ENCODE measurements at places on chromosomes 3 and 15.

DNA sequence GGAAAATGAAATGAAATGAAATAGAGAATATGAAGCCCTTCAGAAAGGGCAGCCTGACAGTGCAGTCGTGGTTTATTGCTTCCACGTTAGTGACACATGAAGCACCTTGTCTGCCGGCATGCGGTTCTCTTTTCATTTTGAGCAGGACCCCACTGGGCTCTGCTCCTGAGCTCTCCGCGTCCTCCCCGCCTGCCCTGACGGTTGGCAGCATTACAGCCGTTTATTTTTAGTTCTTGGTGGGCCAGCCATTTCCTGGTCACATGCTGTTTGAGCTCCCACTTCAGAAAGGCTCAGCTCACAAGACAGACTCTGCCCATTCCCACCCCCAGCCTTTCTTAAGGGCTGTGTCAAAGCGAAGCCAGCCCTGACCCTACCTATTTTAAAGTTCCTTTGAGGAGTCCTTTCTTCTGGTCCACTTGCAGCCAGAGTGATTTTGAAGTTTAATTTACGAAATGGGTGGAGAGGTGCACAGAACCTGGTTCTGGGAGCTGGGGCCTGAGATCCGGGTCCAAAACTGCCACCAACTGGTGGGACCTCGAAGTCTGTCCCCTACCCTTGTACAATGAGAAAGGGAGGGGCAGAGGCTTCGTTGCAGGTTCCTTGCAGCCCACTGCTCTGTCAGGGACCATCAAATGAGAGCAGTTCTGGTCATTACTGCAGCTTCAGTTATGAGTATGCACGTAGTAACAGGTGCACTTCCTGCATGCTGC, 60.1 kb downstream of the MGLL start:
- DNase-seq, result no peak

DNA sequence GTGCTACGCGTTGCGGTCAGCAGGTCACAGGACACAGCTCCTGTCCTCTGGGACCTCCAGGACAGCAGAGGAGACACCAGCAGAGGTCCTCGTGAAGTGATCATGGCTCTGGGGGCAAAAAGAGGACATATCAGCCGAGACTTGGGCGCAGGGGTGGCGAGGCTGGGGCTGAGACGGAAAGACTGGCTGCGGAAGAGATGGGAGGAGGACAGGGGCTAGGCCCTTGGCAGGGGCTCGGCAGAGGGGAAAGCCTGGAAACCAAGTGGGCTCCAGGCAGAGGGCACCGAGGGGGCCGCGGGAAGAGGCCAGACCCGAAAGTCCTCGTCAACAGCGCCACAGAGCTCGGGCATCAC, 4.9 kb upstream of the CFAP100 start:
- no peak for DNase-seq

DNA sequence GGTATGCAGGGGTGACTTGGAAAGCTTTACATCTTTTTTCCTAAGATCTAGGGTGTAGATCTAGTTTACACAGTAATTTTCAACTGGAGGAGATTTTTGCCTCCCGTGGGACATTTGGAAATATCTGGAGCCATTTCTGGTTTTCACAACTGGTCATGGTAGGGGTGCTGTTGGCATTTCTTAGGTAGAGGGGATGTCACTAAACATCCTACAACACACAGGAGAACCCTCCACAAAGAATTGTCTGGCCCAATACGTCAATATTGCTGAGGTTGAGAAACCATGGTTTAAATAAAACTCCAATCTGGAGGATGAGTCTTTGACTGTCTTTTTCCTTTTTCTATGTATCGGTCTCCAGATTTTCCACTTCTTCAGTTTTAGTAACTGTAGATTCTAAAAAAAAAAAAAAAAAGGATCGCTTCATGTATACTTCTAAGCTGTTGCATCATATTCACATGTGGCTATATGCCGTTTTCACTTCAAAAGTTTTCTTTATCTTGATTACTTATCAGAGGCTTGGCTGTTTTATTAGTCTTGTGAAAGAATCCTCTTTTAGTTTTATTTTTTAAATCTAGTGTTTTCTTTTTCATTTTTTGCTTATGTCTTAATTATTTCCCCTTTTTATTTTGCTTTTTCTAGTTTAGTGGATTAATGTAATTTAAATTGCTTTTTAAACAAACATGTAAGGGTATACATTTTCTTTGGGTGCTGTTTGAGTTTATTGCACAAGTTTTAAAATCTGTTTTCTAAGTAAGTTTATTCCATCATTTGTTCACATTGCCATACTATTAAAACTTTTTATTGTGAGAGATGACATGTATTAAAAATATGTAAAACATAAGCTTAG, 21.2 kb downstream of the UBE2Q2 start:
- no peak for DNase-seq

DNA sequence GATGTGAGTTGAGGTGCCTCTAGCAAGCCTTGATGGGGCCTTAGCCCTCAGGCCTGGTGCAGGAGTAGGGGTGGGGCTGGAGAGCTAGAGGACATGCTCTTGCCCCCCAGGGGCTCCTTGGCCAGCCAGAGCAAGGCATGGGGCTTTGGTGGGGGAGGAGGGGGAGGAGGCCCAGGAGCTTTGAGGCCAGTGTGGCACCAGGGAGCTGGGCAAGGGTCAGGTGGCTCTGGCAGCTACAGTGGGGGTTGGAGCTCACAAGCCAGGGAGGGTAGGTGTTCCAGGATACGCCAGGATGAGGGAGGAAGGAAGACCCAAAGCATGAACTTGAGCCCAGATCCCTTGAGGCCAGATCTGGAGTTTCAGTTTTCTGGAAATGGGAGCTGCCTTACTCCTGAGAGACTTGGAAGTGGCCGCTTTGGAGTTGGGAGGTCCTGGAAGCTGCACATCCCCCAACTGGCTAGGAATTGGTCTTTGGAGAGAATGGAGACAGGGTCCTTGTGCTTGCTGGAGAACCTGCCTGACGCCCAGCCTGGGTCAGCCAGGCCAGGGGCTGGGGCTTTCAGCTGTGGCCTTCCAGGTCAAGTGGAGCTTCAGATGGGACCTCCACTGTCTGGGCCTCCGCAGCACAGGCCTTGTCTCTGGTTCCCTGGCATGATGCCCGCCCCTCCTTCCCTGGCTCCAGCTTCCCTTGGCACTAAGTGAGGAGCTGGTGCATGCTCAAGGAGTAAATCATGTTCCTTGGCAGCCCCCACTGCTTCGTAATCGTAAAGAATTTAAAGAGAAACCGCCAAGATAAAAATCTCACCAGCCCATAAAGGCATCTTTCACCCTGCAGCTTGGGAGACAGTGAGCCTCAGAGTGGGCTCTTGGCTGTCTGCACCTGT, 8.7 kb downstream of the SEMA3F start:
- no peak for DNase-seq

- no peak for DNase-seq
Measured at GRCh38 chr15:58962136-58962535, 25.3 kb upstream of the RNF111 start.

DNA sequence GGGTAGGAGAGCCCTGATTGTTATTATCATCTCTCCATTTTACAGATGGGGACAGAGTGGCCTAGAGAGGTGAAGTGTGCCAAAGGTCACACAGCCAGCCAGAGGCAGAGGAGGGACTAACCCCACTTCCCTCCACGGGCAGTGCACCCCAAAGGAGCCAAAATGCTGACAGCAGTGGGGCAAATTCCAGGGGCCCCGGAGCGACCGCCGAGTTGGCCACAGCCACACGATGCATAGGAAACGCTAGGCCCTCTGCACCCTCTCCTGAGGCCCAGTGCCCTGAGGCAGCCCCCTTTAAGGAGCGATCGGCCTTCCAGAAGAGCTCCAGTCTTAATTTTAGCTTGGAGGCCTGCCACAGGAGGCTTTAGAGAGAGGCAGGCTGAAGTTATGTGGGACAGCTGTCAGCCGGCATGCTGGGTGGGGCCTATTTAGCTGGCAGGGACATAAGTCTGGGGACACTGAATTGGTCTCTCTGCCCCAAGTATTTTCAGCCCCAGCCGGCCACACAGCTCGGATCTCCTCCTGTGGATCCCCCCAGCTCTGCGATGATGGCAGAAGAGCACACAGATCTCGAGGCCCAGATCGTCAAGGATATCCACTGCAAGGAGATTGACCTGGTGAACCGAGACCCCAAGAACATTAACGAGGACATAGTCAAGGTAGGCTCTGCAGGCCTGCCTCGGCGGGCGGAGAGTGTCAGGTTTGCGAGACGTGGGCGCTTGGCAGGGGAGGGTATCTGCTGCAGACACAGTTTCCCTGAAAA, at the start of gene CAV3:
CAV3 (plus strand) TSS at position 471 of the 763 bp plus-strand sequence; CDS start at position 546, 75 bp downstream.
- no peak for DNase-seq

DNA sequence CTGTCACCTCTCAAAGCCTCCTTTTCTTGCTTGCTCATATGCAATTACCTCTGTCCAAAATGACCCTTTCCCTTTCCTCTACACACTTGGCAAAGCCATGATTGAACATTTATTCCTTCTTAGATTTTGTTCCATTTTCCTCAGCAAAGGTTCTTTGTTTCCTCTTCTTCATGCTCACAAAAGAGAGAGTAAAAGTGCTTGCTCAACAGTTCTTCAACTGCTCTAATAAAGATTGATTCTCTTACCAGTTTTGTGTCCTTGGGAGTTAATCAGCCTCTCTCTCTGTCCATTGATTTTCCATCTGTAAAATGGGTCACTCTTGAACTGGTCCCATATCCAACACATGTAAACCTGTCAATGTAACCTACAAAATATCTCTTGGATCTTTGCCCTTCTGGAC, 186.4 kb downstream of the WNT5A start:
- DNase-seq, result no peak

GRCh38 chr3:40914475-40914874, 284.8 kb upstream of the CTNNB1 start:
- no peak for DNase-seq

DNA sequence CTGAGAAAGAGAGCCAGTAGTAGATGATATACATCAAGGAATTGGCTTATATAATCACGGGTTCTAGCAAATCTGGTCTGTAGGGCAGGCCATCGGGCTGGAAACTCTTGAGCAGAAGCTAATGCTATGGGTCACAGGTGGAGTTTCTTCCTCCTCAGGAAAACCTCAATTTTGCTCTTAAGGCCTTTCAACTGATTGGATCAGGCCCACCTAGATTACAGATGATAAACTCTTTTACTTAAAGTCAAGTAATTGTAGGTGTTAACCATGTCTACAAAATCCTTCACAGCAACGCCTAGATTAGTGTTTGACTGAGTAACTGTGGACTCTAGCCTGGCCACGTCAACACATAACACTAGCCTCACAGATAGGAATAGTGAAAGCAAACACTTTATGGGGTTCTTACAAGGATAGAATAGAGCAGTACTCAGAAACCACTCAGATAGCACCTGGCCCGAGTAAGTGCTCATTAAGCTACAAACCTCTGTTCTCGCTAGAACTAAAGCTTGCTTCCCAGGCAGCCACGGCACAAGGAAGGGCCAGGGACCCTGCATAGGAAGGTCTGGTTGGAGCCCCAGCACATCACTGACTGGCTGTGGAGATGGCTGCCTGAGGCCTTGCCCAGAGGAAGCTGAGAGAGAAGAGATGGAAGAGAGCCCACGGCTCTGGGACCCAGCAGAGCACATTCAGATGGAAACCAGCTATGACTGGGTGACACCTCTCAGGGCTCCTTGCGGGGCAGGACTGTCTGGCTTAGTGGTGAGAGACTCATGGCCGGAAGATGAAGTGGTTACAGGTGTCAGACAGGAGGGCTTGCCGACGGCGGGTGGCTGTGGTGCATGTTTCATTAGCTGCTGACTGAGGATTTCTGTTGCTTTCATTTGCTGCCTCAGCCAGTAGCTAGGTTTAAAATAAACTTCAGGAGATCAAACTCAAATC, 202.5 kb upstream of the TLE3 start:
- DNase-seq, result peak; percentile 63

GRCh38 chr3:132220986-132221385, 96.2 kb upstream of the ACP3 start:
- no peak for DNase-seq

DNA sequence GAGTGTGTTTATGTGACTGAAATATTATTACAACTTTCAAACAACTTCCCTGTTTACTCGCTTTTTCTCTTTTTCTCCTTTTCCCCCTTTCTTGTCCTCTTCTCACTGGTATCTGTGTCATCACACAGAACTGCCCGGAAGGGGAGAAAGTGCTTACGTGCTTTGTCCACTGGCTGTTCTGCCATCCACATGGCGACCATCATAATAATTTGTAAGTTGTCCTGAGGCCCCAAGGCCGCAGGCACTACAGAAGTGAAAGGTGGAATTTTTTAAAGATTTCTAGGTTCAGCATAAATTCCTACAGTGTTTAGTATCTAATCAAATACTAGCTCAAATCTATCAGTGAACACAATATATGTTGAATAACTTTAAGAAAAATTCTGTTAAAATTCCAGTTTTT, 26.7 kb upstream of the ABHD10 start:
- DNase-seq, result no peak

DNA sequence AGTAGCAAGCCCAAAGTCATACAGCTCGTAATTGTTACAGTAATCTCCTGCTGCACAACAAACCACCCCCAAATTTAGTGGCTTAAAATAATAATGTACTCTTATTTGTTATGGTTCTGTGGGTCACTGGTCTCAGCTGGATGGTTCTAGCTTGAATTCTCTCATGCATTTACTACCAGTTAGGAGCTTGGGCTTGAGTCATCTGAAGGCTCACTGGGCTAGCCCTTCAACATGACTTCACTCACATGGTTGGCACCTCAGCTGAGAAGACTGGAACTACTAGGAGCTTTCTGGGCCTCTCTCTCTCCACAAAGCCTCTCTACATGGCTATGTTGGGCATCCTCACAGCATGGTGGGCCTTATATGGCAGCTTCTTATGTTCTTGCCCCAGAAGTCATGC, 12.5 kb downstream of the PCOLCE2 start:
- no peak for DNase-seq

GRCh38 chr3:23640471-23641146, 165.1 kb upstream of the UBE2E1 start:
- no peak for DNase-seq

GRCh38 chr3:166519443-166519842, 682.2 kb upstream of the BCHE start:
- no peak for DNase-seq

- DNase-seq, result no peak
Measured at GRCh38 chr3:140061211-140061610, 126.2 kb downstream of the CLSTN2 start.

DNA sequence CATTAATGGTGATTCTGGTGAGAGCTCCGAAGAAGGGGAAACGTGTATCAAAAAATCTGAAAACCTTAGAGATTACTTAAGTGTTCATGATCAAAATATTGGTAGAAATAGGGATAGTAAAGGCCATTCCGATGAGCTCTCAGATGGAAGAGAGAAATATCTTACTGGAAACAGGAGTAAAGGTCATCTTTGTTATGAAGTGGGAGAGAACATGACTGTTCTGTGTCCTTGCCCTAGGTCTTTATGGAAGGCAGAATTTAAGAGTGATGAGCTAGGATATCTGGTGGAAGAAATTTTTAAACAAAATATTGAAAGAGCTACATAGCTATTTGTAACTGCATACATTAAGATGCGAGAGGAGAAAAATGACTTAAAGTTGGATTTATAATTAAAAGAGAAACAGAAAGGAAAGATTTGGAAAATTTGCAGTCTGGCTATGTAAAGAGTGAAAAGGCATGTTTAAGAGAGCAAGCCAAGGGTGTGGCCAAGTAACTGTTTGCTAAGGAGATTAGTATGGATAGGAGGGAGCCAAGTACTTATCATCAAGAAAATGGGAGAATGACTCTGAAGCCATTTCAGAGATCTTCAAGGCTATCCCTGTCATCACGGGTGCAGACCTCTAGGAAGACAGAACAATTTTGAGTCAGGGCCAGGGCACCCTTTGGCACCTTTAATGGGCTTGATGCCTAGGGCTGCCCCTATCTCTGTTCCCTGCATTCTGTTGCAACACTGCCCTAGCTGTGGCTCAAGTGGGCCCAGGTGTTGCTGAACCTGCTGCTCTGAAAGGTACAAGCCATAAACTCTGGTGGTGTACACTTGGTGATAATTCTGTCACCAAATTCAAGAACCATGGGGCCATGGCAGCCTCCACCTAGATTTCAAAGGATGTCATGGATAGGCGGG, 27.3 kb downstream of the SLMAP start:
- DNase-seq, result no peak

GRCh38 chr15:77160562-77161478, 89.9 kb upstream of the TSPAN3 start:
- no peak for DNase-seq
